ENCODE measurements at places on chromosomes 2 and 18.

DNA sequence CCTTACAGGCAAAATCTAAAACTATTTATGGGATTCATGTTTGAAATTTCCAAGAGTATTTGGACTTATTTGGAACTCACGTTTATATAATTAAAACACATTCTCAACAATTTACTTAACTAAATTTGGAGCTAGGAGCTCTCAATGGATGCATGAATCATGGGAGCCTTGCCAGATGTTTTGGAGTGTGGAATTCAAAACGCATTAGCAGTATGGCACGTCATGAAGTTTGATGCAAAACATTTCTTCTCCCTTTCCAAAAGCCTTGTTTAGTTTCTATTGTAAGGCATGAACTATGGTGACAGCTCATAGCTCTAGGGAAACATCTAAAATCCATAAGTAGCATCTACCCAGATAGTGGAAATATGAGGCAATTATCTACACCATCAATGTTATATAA lies 701.6 kb downstream of the SATB2 start:
- no peak for DNase-seq

DNA sequence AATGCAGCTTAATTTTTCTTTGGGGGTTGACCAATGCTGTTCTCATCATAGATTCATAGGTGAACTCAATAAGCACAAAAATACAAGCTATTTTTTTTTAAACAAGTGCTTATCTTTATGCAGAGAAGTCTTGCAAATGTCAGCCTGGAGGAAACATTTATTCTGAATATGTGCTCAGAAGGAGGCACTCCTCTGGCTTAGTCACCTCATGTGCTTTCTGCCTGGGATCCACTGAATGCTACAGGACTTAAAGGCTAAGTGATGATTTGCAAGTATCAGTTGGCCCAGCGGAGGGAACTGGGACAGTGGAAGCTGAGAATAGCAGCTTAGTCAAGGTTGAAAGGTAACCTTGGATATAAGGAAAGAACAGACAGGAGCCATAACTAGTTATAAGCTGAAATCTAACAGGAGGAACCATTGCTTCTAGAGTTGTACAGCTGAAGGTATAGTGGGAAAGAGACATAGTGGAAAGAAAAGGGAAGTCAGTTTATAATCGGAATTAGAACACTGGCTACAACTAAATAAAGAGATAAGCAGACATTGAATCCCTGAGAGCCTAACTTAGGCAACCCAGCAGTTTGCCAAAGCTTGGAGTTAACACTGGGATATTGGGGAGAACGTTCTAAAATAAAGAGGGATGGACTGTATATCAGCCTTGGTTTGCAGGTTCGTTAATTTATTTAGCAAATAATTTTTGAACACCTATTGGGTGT lies 488.7 kb downstream of the SUCLG1 start:
- DNase-seq: no peak

GRCh38 chr2:46062637-46063412 lies 234.4 kb upstream of the EPAS1 start:
- peak; percentile 35 for DNase-seq

GRCh38 chr2:161981679-161982250 lies 92.2 kb downstream of the DPP4 start:
- DNase-seq: no peak

DNA sequence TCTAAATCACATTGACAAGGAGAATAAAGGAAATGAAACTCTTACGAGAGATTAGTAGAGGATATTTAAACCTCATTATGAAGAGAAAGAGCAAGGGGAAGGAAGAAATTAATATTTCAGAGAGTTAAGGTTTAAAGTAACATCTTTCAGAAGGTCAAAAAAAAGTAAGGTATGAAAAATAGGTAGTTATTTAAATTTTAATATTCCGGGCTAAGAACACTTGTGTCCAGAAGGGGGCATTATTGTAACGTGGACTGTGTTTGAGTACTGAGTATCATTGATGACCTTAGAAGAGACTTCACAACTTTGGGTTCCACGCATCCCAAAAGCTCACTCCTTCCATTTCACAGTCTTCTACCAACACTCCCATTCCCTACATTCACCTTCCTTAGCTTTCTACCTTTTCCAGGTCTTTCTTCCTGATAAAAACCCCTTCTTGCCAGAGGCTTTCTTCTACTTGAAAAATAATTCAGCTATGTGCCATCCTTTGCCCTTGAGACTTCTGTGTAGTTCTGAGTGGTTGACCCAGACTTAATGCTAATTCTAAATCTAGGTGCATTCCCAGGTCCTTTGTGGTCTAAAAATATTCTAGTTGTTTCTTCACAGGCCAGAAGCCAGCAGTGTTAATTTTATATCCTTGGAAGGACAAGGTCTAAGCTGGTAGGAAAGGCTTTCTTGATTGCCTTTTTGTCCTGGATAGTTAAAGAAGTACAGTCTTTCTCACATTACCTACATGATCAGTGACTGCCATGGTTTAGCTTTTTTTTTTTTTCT lies 16.5 kb downstream of the DYNC1I2 start:
- DNase-seq: no peak

DNA sequence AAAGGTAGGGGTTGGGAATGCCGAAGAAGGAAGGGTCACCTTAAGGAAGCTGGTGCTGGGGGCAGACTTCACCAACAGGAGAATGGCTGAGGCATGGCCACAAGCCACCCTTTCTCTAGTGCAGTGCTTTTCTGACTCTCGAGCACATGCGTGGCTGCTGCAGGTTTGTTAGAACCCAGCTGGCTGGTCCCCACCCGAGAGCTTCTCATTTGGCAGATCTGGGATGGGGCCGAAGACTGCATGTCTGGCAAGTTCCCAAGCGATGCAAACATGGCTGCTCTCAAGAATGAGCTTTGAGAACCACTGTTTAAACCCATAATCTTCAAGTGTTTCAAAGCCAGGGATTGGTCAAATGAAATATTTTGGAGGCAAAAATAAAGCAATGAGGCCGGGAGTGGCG lies 63.2 kb downstream of the LONRF2 start:
- DNase-seq: no peak

- DNase-seq: no peak
Measured at GRCh38 chr2:62747876-62748275, 42.4 kb downstream of the EHBP1 start.

GRCh38 chr2:58207189-58207588 lies 33.9 kb downstream of the FANCL start:
- DNase-seq: no peak

DNA sequence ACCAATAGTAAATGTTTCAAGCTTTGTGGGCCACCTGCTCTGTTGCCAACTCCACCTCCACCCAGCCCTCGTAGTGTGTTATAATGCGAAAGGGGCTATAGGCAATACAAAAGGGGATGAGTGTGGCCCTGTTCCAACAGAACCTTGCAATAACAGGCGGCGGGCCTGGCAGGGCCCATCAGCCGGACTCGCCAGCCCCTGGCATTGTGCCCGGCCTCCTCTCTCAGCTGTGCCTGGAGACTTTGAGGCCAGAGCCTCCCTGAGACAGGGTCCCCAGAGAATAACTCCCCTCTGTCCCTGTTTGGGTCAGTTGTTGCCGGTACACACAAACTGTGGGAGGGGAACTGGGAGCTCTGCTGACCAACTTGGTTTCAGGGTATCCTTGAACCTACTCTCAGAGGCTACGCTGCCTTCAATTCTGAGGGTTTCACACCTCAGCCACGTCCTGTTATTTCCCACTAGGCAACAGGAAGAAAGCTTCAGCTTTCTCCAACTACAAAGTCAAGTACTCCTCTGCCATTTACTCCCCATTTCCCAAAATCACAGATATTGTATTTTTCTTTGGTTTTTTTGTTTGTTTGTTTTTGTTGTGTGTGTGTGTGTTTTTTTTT lies 58.0 kb upstream of the ZNF236 start:
- DNase-seq: no peak

DNA sequence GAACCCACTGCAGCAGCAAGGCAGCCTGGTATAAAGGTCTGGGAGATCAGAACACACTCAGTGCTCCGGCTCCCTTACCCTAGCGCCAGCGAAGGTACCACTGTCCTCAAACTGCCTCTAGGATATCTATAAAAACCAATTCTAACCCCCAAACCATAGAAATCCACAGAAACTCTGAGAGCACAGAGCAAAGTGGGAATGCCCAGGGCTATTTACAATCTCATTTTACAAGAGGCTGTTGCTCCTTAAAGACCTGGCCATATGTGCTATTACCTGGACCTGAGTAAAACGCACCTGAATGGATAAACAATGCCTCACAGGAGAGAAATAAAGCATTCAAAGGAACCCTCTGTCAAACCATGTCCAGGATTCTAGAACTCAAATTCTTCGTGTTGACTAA lies 4.3 kb downstream of the STK39 start:
- no peak for DNase-seq

DNA sequence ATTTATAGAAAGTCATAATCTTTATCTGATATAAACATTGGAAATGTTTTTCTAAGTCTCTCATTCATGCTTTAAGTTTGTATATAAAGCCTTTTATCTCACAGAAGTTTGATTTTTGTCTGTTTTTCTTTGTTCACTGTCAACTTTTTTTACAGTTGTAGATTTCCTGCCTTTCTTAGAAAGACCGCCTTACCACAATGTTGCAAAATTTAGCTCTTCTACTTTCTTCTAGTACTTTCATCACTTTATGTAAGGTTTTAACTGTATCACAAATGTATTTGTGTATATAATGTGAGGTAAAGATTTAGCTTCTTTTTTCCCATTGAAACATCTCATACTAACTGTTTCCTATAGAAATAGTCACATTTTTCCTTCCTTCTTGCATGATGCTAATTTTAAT lies 136.1 kb downstream of the DNAH6 start:
- no peak for DNase-seq

DNA sequence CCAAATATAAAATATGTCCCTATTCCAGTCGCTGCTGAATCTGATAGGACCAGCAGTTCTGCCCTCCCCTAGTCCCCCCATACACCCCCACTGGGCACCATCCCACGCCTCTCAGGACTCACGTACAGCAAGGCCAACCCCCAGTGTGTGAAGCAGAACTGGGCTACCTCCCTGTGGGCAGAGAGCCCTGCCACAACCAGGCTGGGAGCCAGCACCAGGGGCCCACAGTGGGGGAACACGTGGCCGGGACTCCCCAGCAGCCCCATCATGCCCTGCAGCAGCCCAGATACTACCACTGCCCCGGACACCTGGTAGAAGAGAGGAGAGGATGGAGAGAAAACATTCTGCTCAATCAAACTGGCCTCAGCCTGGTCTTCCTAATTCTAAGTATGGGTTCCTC lies 1.3 kb downstream of the SLC23A3 start:
- DNase-seq: no peak

DNA sequence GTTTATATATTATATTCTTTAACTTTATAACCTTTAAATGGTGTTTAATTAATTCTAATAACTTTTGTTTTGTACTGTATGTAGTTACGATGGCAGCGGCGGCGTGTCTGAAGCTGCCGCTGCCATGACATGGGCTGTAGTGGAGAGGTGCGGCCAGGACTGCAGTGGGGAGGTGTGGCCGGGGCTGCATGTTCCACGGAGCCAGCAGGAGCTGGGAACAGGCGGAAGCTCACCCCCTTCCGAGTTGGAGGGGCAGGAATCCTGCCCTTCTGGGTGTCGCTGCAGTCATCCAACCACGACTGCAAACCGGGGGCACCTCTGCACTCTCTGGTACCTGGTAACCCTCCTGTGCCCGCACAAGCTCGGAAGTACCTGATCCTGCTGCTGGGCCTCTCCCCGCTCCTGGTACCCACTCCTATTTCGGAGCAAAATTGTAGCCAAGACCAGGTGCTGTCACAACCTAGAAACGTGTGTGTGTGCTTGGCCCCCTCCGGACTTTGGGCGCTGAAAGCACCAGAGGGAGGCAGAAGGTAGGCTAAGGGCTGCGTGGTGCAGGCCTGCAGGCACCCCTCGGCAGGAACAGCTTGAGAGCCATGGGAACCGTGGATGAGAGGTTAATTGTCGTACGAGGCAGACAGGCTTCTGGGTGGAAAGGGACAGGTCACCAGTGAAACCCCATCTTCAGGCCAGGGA lies 1329.7 kb upstream of the SLC39A10 start:
- DNase-seq: no peak

DNA sequence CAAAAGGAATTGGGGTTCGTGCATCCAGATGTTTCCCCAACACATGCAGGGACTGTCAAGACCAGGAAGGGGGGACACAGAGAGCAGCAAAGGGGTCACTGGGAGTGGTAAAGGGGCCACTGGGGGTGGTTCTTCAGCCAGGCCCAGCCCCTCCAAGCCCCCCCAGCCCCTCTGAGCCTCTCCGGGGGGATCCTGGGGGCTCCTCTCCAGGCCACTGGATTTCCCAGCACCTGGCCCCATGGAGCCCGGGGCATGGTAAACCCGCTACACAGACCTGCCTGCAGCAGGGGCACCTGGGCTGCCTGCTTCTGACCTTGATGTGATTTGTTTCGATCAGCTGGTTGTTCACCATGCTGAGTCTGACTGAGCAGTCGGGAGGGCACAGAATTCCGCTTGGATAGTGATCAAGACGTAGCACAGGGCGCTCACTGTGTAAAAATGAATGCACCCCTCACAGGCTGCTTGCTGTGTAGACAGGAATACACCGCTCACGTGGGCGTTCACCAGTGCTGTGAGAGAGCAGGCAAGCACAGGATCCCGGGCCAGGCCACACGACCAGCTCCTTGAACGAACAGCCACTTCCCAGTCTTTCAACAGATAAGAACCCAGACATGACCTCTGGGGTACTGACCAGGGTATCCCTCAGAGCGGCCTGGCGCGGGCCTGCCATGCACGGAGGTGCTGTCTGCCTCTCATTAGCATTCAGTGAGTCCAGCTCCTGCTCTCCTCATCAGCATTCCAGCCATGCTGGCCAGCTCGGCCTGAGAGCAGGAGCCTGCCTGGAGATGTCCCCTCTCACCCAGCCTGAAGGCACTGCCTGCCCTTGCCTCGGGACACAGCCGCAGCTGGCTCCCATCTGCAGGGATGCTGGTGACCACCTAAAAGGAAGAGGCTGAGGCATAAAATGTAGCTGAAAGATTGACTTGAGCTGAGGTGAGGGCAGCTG lies 73.3 kb upstream of the OTOS start:
- peak; percentile 62 for DNase-seq

DNA sequence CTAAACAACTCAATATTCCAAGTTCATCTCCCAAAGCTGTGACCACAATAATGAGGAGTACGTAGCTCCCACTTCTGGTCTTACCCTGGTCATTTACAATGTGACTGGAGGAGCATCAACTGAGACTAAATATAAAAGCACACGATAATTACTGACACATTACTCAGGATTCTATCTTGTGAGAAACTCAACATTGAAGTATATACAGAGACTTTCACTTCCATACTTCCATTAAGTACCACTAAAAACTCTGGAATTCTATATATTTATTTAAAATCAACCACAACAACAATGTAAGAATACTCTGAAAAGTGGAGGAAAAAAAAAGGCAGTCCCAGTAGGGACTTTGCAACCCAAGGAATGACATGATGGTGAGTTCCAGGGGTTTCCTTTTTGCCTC lies 61.4 kb downstream of the XDH start:
- DNase-seq: no peak

DNA sequence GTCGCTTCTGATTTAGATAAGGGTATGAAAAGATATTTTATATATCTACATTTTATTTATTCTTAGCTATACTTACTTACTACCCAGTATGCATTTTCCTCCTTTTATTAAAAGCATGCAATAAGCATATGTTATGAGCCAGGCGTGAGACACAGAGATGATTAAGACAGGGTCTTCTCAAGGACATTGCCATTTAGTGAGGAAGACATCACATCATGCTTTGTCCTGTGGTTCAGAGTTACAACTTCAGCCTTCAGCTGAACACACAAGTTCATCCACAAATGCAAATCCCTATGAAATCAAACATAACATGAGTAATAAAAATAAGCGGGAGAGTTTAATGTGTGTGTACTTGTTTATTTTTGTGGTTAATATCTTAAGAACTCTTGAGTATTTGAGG lies 30.2 kb downstream of the GRHL1 start:
- no peak for DNase-seq
